ENCODE measurements at places on chromosomes 3 and 15.

GRCh38 chr3:111303760-111304159 is 232.1 kb downstream of the NECTIN3 start:
- DNase-seq, result no peak

- no peak for DNase-seq
Measured at GRCh38 chr15:31484986-31485385, 158.4 kb downstream of the KLF13 start.

DNA sequence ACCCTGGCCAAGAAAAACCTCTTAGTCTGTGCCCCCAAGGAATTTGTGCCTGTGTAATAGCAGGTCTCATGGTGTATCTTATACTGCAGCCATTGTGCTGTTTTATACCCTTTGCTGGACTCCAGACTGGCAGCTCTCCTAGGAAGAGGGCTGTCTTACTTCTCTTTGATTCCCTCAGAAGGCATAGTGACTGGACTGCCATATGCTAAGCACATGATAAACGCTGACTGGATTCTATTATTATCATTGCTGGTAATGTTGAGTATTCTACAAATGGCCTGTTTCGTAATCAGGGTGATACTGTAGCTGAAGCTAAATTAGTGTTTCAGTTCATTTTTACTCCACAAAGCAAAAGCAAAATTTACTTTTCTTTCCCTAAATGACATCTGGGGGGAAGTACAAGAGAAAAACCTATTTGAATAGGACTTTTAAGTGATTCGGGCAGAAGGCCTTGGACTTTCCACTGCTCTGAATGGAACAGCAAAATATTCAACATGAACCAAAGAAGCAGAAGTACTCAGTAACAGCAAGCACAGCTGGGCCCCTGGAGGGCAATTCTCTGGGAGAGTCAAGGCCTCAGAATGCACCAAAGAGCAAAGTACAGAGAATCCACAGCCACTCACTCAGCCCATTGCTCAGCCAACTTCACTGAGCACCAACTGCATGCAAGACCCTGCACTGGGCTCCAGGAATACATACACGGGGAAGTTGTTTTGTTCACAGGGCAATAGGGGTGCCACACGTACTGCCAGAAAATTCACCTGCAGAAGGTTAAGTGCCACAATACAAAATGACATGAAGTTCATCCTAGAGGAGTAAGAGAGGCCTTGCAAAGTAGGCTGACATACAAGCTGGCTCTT is 7.9 kb upstream of the BCL2A1 start:
- no peak for DNase-seq

DNA sequence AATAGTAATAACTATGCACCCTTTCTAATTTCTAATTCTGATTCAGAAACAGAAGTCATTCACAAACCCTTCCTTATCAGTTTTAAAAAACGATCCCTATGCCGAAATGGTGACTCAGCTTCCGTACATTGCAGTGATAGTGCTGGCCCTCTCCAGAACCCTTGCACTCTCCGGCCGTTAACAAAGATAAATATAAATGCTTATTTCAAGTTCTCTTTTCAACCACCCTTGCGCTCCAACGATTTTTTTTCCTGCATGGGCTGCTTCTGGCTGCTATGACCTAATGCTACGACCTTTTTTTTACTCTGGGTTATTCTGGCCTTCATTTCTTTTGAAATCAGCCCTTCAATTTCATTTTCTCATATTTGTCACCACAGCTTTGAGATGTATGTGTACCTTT is 646.2 kb downstream of the NTRK3 start:
- DNase-seq, result no peak

DNA sequence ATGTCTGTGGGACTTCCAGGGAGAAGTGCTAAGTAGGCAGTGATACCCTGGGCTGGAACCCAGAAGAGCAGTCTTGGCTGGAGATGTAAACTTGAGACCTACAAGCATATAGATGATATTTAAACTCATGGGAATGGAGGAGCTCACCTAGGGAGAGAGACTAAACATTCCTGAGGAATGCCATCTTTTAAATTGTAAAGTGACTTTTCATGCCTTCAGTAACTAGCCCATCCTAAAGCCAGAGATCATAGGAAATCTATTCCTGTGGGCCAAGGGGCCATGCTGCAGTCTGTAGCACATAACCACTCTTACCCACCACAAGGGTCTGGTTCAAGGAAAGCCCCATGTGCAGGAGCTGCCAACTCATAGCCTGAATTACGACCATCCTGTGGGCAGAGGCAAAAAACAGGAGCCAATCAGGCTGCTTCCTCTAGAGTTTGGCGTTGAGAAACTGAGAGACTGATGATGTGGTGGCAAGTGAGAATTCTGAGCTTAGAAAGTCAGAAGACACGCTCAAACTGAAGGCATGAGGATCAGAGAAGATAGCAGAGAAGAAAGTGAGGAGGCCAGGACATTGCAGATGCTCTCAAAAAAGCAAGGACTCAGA is 37.5 kb downstream of the CTDSPL start:
- no peak for DNase-seq

- DNase-seq, result no peak
Measured at GRCh38 chr3:108296239-108296638, at the start of gene HHLA2. Gene HHLA2, plus strand, starts transcription at chr3:108296548. Its CDS starts 55,266 bp downstream, at chr3:108351814.

DNA sequence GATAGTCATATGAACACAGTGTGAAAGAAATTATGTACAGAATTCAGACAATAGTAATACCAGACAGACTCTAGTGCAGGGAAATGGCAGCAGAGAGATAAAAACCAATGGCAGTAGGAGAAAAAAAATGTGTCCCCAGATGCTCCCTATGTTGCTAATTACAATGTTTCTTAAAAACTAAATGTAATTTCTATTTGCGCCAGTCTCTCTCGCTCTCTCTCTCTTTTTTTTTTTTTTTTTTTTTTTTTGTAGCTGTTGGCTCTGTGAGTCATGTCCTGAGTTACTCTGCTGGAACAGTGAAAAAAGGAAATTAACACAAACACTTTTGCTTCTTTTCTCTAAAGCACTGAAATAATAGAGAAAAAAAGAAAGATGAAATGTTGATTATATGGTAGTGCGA is 871.9 kb downstream of the GBE1 start:
- no peak for DNase-seq

DNA sequence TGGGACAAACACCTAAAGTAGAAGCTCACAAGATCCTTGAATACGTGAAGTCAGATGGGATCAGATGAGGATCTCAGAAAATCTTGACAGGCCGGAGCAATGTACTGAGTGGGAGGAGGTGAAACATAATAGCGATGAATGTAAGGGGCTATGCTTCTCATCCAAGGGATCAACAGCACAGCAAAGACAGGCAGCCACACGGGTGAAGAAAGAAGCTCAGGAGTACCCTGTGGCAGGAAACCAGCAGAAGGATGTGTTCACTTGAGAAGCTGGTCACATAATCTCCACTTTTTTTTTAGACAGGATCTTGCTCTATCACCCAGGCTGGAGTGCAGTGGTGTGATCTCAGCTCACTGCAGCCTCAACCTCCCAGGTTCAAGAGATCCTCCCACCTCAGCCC is 92.4 kb downstream of the MEGF11 start:
- DNase-seq, result no peak

DNA sequence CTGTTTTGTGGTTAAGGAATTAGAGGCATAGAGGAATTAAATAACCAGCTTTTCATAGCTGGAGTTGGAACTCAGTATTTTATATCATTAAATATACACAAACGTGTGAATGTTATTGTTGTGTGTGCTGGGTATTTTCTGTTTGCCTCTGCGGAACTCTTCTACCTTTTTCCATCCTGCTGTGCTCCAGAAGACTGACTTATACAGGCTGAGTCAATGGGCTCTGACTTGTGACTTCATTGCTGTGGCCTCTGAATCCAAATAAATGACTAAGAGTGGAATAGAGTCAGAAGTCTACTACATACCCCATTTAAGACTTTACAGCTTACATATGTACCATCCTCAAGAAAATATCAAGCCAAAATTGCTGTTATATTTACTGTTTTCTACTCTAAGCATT is 17.6 kb downstream of the ARIH1 start:
- DNase-seq, result no peak

DNA sequence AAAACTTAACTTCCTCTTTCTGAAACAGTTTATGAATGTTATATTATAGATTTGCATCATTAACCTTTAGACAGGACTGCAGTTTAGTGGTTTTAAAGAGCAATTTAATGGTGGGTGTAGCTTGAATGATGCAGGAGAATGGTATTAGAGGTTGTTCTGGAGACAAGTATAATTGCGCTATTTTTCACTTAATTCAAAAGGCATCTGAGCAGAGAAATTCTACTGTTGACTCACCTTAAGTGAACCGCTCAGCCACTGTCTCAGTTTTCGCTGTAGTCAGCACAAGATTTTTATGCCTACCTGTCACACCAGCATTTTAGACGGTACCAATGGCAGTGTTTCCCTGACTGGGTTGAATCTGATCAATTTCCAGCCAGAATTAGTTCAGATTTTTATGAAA is 348.8 kb upstream of the DCBLD2 start:
- DNase-seq, result no peak

DNA sequence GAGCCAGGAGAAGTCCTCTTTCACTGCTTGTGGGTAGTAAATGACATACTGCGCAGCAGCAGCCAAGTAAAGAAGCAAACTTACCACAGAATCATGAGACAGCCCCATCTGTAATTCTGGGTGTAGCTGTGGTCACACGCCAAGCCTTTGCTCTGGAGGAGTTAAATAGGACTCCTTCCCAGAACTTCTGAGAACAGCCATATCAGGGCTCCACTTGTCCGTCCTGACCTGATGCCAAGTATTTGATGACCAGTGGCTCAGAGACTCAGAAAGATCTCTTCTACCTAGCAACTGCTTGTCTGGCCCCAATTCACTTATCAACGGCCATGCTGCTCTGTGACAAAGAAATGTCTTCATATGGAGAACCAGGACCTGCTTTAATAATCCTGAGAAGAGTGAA is 20.6 kb upstream of the GOLIM4 start:
- no peak for DNase-seq

- DNase-seq, result no peak
Measured at GRCh38 chr3:146682171-146682570, 77.0 kb upstream of the PLSCR5 start.

- DNase-seq, result no peak
Measured at GRCh38 chr15:52653431-52653964, 25.7 kb downstream of the ATOSA start.

DNA sequence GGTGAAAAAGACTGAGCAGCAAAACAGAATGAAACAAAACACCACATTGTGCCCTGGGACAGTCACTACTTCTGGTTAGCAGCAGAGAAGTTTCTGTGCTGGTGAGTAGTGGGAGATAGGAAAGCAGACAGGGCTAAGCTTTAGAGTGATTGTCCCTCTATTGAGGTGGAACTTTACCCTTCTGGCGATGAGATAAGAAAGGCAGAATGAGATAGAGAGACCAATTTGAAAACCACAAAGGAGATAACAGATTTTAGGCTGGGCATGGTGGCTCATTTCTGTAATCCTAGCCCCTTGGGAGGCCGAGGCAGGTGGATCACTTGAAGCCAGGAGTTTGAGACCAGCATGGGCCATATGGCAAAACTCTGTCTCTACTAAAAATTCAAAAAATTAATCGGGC is 208.5 kb downstream of the TBL1XR1 start:
- DNase-seq, result no peak

DNA sequence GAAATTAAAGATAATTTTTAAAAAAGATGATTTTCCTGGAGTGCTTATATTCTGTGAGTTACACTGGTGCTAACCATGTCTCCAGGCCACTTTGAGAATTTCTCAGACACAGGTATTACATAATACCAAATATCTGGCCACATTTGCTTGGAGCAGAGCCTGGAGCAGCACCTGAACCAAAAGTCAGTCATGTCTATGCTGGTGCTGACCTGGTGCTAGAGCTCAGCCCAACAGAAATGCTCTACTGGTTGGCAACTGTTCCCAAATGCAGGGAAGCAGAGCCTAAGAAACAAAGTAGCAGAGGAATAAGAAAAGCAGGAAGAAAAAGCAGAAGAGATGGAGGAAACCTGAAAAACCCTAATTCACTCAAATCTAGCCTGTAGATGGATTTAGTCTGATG is 135.7 kb upstream of the SLC7A14 start:
- no peak for DNase-seq

- DNase-seq, result no peak
Measured at GRCh38 chr3:79253704-79254103, 514.1 kb downstream of the ROBO1 start.

DNA sequence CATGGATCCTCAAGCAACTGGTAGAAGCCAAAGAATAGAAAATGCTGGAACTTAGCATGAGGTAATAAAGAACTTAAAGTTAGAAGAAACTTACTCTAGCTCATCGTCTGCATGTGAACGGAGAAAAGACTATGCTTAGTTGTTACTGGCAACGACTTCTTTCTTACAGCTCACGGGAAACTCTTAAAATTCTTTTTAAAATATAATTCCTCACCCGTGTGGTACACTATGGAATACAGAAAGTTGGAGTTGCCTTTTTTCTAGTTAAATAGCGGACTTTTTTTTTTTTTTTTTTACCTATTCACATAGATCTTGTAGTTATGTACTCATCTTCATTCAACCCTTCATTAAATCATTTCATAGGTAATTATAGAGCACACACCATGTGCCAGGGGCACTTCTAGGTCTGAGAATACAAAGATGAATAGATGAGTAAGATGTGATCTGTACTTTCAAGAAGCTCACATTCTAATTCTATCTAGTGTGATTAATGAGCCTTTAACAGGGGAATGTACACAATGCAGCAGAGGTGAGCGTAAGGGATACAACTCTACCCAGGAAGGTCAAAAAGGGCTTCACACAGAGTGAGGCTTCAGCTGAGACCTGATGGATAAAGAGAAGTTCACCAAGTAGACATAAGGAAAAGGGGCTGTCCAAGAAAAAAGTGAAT is 18.4 kb upstream of the KCNMB2 start:
- no peak for DNase-seq

- DNase-seq, result no peak
Measured at GRCh38 chr3:108133858-108134554, 43.2 kb upstream of the CD47 start.

- no peak for DNase-seq
Measured at GRCh38 chr15:101133751-101134261, 118.0 kb downstream of the CHSY1 start.
